Dorsolateral prefrontal cortex (tissue), 122 donors: ENCODE measurements at places on chromosomes 13 and 19.

GRCh38 chr13:23921451-23921888 is 24.2 kb upstream of the C1QTNF9B start:
- no peak for DNase-seq

DNA sequence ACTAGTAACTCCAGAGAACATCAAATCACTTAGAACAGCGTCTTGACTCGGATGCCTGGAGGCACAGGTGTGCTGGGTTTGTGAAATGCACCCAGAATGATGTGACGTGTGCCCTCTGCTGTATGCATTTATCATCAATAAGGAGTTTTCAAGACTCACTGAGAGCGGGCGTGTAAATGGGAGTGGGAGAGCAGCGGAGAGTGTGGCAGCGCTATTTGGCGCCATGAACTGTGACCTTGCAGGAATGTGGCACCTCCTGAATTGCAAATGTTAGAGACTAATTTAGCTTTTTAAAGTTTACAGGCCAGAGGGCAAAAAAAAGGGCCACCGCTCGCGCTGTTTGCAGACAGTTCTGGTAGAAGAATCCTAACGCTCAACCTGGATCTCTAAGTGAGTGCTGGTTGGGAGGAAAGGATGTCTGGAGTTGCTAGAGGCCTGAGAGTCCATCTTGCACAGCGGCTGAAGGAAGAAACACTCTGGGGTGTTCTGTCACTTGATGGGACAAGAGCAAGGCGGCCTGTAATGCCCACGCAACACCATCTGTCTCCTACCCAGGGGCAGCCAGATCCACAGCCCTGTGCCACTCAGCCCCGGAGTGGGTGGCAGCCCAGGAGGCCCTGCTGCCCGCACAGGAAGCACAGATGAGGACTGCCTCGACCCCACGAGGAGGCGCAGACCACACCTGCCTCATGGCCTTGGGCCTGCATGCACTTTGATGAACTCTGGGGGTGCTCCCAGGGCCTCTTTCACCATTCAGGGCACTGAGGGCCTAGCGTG is 19.7 kb downstream of the RANBP3 start:
- DNase-seq = no peak

- DNase-seq = no peak
Measured at GRCh38 chr13:38954291-38954690, 36.3 kb downstream of the STOML3 start.

DNA sequence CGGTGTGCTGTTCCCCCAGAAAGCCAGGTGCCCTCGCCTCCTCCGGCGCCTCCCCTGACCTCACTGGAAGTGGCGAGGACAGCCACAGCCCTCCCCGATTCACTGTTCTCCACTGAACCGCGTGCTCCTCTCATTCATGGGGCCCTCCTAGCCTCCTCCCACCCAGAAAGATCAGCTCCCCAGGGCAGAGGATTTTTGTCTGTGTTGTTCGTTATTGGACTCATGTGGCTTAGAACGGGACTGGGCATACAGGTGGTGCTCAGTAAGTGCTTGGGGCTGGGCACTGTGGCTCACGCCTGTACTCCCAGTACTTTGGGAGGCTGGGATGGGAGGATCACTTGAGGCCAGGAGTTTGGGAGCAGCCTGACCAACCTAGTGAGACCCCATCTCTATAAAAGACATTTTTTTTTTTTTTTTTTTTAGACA is 3.8 kb downstream of the PRTN3 start:
- no peak for DNase-seq

DNA sequence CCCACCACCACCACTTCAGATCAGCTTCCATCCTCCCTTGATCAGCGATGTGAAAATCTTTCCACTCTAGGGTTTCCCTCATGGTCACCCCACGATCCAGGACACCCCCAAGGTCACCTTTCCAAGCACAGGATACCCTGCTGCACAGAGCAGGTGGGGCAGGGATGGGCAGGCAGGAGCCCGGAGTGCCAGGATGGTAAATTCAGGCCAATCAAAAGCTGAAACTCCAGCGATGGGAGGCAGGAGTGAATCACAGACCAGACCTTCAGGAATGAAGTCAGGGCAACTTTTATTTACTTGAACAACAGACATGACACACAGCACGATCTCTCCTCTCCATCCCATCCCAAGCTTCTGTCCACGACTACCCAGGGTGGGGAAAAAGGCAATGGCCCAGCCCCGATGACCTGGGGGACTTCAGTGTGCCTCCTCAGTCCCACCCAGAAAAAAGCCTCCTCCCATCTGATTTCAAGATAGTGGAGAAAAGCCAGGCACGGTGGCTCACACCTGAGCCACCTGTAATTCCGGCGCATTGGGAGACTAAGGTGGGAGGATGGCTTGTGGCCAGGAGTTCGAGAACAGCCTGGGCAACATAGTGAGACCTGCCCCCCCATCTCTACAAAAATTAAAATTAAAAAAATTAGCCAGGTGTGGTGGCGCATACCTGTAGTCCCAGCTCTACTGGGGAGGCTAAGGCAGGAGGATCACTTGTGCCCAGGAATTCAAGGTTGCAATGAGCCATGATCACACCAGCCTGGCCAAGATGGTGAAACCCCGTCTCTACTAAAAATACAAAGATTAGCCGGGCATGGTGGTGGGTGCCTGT is 39.2 kb downstream of the ZSWIM4 start:
- no peak for DNase-seq

DNA sequence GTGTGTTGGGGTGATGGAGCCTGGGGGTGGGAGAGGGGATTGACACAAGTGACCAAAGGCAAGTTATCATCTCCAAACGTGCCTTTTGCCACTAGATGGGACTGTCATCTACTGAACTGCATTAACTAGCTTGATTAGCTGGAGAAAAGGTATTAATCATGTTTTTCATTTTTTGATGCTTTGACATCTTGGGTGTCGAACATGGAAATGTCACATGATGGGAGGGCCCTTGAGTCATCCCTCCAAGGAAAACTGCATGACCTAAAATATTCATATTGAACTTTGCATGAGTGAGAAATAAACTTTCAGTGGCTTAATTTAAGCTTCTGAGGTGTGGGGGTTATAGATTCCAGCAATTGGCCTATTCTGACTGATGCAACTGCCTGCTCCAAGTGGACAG is 73.3 kb downstream of the ALOX5AP start:
- DNase-seq = no peak

DNA sequence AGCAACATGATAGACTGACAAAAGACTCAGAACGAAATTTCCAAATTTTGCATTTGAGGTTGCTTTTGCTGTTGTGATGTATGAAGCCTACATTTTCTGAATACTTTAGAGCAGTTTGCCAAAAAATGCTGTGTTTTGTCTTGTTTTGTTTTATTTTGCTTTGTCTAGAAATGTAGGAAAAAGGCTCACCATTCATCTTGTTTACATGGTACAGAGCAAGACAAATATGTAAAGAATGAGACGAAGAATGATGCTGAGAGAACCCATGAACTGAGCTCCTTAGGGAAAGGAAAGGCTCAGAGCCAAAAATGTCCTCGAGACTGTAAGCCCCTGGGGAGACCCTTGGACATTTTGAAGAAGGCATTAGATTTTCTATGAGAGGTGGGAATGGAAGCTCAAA is 6.8 kb upstream of the SPART start:
- DNase-seq = no peak

DNA sequence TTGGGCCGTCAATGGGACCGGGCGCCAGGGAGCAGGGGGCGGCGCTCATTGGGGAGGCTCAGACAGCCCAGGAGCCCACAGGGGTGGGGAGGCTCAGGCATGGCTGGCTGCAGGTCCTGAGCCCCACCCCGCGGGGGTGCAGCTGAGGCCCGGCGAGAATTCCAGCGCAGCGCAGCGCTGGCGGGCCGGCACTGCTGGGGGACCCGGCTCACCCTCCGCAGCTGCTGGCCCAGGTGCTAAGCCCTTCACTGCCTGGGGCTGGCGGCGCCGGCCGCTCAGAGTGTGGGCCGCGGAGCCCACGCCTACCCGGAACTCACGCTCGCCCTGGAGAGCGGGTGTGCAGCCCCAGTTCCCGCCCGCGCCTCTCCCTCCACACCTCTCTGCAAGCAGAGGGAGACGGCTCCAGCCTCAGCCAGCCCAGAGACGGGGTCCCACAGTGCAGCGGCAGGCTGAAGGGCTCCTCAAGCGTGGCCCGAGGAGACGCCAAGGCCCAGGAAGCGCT is 1227.4 kb downstream of the PCDH17 start:
- no peak for DNase-seq

- DNase-seq = no peak
Measured at GRCh38 chr13:91145571-91146205, 201.8 kb upstream of the MIR17HG start.

DNA sequence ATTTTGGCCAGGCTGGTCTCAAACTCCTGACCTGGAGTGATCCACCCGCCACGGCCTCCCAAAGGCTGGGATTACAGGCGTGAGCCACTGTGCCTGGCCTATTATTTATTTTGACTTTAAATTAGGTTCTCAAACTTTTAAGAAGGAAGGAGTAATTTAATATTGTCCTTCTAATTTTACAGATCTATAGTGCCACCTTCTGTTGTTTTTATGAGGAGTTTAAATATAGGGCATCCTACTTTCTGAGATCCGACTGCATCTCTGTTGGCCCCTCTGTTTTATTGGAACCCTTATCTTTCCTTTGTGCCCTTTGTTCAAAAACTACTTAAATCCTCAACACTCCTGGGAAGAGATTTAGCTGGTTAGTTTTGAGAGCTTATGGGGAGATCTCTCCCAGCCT is 25.4 kb upstream of the ZMYM5 start:
- DNase-seq = no peak

DNA sequence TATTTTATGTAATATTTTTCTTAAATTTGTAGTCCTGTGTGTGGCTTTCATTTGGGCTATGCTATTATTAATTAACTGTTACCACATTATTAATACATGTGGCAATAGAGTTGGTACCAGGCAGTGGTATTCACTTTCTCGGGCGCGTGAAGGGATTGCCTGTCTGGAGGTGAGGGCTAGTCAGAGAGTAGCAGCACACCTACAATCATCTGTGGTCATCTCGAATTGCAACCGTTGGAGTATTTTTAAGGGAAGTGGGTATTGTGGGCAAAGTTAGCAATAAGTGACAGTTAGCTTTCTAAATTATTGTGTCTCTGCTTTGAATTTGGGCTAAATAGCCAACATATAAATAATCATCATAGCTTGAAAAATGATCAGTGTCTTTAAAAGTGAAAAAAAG is 20.0 kb upstream of the GPR18 start:
- no peak for DNase-seq
